ENCODE measurements at places on chromosomes 6 and 20.
A peak's percentile ranks its signal among the peaks of the same experiment; 100 is the strongest.

- DNase-seq = no peak
These were observed 625.7 kb downstream of the HTR1B start for GRCh38 chr6:76837564-76837963.

DNA sequence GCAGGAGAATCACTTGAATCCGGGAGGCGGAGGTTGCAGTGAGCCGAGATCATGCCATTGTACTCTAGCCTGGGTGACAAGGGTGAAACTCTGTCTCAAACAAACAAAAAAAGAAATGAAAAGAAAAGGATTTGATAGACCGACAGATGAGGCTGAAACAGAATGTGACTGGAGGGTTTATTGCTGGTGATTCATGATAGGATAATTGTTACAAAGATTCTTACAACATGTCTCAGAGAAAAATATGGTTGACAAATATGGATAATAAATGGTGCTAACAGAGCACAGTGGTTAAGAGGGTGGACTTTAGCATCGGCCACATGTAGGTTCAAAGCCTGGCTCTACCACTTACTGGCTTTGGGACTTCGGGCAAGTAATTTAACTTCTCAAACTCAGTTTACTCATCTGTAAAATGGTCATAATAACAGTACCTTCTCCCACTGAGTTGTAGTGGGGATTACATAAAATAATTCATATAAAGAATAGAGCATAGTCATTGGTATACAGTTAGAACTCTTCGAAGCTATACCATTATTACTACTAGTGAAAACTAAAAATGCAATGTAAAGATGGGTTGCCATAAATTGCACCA is 131.9 kb downstream of the MAP3K7 start:
- no peak for DNase-seq

- DNase-seq = no peak
These were observed 3.9 kb downstream of the PRDM1 start for GRCh38 chr6:106090001-106090400.

GRCh38 chr20:63026582-63027165 is 19.9 kb upstream of the BHLHE23 start:
- DNase-seq = no peak

DNA sequence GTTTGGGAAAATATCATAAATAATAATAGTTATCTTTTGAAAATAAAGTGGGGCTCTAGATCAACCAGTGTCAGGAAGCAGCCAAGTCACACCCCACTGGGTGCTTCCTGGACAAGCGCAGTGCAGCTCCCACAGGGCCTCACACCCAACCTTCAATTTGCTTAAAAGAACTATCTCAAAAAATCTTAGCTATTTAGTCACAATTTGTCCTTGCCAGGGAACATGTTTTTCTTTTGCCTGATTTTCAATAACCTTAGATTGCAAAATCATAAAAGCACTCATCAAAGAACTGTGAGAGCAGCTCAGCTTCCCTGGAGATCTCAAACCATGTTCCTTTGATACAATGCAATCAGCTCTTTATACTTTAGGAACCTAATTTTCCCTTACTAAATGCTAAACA is 1.6 kb upstream of the NCOA7 start:
- peak; percentile 21 for DNase-seq
